ENCODE measurements at places on chromosomes 4 and X.

DNA sequence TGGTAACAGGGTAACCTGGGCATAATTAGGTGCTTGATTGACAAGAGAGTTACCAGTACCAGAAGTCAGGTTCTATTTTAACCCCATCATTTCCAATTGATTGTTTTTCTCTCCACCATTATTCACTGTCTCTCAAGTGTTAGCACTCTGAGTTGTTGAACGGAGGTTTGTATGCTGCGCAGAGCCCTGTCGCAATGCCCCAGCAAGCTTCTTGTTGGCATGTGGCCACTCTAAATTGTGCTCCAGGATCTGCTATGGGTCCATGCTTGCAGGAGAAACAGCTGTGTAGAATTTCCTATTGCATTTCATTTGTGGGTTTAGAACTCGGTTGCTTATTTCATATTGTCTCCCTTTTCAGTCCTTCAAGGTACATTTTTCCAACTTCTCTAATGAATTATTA, 98.2 kb downstream of the KLHL8 start:
- no peak for DNase-seq

DNA sequence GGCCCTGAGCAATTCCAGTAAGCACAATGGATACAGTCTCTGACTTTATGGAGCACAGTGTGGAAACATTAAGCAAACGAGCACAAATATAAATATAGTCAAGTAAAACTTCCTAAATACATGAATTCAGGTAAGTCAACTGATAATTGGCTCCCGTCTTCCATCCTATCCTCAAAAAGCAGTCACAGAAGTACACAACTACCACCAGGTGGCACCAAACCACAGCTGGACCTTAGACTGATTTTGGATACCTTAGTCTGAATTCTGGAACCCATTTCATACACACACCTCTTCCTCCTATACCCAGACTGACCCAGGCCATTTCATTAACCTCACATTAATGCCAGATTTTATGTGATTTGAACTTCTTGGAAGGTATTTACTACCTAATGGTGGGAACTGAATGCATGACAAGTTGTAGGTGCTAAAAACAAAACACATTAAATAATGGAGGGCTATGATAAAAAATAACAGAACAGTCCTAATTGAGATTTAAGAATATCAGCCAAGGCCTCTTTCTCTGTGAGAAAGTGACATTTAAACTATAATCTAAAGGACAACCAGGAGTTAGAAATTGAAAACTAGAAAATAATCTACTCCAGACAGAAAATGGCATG, 77.5 kb downstream of the ELF2 start:
- peak; percentile 45 for DNase-seq

DNA sequence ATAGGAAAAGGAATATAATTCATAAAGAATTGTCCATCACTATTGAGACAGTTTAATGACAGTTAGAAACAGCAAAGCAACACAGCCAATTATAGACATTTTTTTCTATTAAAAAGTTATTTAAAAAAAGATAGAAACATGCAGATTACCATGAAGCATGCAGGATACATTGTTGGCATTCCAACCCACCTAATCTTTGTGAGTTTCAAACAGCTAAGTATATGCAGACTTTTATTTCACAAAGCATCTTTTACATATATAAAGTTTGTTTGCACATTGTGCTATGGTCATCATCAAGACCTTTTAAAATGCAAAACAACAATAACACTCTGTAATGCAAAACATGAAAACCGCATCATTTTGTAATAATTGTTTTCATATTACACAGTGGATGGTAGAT, 125.9 kb upstream of the ETNPPL start:
- DNase-seq, result no peak

DNA sequence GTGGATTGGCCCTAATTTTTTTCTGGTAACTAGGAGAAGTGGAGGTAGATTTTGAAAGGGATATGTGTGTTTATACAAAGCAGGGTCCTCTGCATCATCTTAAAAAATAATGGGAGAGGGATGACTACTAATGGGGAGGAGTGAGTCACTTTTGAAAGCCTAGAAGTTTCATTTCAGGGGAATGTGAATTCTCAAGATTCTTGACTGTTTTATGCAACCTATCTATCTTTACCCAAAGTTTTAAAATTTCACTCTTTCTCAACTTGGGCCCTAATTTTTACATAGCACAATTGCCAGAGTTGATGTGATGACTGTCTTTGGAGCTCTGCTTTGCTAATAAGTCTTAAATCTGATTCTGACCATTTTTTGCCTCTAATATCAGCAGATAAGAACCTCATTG, 445.2 kb downstream of the GRXCR1 start:
- DNase-seq, result no peak

- no peak for DNase-seq
Measured at GRCh38 chr4:116361790-116362189, 723.6 kb downstream of the TRAM1L1 start.

- no peak for DNase-seq
Measured at GRCh38 chr4:4720646-4721045, 138.8 kb upstream of the MSX1 start.

DNA sequence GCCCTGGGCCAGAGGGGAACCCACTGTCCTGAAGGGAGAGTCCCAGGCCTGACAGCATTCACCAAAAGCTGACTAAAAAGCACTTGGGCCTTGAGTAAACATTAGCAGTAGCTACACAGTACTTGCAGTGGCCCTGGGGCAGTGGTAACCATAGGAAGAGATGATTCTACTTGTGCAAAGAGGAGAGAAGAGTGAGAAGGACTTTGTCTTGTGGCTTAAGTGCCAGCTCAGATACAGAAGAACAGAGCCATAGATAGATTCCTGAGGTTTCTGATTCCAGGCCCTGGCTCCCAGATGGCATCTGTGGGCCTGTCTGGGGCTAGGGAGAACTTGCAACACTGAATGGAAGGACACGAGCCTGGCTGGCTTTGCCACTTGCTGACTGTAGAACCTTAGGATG, 100.5 kb downstream of the PTCHD1 start:
- DNase-seq, result no peak

GRCh38 chr4:143241892-143242291, 57.2 kb downstream of the USP38 start:
- DNase-seq, result no peak

DNA sequence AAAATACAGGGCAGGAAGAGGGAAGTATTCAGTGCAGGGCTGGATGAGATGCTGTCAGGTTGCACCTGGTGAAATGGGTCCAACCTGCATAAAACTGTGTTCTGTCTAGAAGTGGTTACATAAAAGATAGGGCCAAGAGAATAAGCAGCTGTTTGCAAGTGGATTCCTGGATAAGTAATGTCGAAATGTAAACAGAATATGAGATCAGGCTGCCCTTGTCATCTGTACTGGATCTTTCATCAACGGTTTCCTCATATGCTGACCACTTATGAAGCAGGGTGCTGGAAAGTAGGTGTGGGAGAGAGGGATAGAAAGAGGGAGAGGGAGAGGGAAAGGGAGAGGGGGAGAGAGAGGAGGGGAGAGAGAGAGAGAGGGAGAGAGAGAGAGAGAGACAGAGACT, 349.8 kb upstream of the CPEB2 start:
- DNase-seq, result no peak

DNA sequence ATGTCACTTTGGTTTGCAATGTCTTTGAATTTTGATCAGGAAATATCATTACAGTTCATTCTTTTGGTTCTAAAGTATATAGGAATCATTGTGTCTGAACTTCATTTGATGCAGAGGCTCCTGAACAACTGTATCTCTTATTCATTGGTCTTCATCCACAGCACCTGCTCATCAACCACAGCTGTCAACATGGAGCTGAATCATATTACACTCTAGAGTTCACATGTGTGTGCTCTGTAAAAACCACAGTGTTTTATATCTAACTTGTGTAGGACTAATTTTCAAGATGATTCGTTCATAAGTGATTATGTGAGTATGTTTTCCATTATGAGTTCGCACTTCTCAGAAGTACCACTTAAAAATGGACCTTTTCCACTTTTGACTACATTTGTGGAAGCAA, 643.3 kb upstream of the FAM241A start:
- DNase-seq, result no peak
